Fibroblast of skin of back (primary cell): ENCODE measurements at places on chromosomes 1 and 21.

DNA sequence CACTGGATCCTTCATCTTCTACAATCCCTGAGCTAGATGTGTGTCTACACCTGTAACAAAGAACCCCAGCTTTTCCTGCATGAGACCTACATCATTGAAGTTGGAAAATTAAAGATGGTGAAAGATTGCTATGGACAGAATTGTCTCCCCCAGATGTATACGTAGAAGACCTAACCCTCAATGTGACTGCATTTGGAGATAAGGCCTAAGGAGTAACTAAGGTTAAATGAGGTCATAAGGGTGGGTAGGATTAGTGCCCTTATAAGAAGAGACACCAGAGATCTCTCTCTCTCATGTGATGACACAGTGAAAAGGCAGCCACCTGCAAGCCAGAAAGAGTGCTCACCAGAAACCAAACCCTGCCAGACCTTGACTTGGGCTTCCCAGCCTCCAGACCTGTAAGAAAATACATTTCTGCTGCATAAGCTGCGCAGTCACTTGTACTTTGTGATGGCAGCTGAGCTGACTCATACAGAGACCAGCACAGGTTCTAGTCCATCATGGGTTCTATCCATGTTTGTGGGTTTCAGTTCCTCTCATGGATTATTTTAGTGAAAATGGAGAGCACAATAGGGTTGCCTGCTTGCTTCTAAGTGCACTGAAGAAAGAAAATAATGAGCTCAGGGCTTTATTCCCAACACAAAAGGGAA, 180.8 kb downstream of the TPR start:
- no peak for DNase-seq

GRCh38 chr1:53573931-53574330, 114.7 kb downstream of the DMRTB1 start:
- no peak for DNase-seq

DNA sequence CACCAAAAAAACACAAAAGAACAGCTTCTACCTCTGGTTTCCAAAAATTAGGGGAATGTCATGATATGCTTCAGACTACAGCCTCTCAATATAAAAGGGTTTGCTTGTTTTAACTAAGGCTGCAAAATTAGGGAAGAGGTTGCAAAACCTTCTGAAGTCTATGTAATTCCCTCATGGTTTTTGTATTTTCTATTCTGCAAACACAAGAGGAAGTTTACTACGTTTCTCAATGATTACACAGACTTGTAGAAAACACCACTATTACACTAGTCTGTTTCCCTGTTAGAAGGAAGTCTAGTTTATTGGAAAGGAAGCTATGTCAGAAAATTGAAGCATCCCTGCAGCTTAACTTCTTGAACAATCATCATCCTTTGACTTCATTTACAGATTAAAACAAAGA, 229.7 kb upstream of the FMN2 start:
- no peak for DNase-seq

GRCh38 chr1:21909787-21910503, 27.2 kb downstream of the HSPG2 start:
- peak; percentile 97 for DNase-seq

DNA sequence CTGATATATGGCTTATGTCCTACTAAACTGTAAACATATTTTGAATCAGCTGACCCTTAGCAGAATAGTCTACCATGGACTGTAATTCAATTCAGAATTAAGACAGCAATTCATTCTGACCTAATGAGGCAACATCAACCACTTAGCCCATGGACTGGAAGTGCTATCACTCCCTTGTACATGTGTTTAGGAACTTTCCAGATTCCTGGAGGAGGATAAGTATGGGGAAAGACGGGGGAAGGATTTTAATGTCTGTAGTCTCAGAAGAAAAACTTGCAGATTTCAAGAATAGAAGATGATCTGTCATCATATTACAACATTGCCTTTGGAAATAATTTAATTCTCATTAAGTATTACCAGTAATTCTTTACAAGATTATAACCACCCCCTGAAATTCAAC, 56.3 kb downstream of the PTGFR start:
- no peak for DNase-seq

- DNase-seq: no peak
Measured at GRCh38 chr1:61612602-61613001, 112.3 kb downstream of the TM2D1 start.

- peak; percentile 31 for DNase-seq
Measured at GRCh38 chr1:156464825-156465452, 35.6 kb downstream of the MEF2D start.

- DNase-seq: peak; percentile 48
Measured at GRCh38 chr1:9835758-9836631, 12.2 kb upstream of the CLSTN1 start.

DNA sequence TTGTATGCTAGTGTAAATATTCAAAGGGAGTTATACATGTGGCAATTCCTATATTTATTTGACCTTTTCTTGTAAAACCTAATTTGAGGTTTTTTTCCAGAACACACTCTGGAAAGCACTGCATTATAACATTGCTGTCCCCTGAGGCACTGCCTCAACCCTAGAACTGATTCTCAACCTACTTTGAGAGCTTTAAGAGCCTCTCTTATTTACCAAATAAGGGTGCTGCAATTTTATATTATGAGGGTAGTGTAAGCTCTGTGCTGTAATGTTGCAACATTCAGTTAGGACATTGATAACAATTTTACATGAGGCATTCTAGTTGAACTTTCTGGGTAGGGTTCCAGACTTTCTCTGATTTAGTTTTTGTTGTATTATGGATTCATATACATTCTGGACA, 302.2 kb upstream of the DEPDC1 start:
- no peak for DNase-seq

GRCh38 chr1:160362168-160362957, 4.5 kb upstream of the NHLH1 start:
- DNase-seq: no peak
